Eye (tissue), 1 donor: ENCODE measurements at places on chromosomes 5 and 9.
A peak's percentile ranks its signal among the peaks of the same experiment; 100 is the strongest.

DNA sequence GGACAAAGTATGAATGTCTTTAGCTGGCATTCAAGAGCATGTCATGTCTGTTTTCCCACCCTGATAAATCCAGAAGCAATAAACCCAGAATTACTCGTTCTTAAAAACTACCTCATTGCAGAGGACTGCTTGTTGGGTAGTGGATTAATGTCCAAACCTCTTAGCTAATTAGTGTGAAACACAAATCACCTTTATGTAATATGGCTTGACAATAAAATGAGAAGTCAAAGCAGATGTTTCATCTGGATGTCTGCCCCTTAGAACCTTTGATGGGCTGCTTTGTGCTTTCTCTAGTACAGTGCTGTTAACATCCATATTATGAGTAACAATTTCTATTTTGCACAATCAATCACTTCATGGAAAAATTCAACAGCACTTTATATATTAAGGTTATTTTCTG lies 149.1 kb upstream of the TUT7 start:
- DNase-seq = no peak

- peak; percentile 68 for DNase-seq
Observed at GRCh38 chr5:83509540-83509939, 38.0 kb downstream of the VCAN start.

DNA sequence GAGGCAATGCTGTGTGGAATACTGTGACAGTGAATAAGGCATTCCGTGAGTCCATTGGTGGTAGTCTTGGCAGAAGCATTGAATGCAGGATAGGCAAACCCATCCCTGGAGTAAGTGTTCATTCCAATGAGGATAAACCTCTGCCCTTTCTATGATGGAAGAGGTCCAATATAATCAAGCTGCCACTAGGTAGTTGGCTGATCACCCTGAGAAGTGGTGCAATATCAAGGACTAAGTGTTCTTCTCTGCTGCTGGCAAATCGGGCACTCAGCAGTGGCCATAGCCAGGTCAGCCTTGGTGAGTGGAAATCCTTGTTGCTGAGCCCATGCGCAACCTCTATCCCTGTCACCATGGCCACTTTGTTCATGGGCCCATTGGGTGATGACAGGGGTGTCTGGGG lies 70.1 kb downstream of the FBXO4 start:
- no peak for DNase-seq

DNA sequence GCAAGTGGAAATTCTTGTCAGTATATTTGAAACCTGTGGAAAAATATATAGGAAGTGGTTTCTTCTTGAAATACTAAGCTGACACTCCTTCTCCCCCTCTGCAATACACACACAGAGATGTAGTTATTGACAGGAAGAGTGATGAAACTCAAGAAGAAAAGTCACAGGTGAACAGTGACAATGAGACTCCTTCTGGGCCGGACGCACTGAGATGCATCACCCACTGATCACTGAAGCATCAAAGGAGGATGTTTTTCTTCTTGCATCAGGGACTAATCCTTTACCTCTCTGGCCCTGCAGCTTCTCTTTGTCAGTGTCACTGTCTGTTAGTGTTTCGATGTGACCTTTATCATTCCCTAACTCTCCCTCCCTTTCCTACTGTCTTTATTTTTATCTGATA lies 1864.2 kb upstream of the C9orf72 start:
- DNase-seq = no peak
